Left lung (tissue), 14 donors: ENCODE measurements at places on chromosomes 5 and 9. TPM values are rescaled to one million over a fixed set of nuclear protein-coding genes. Genes with fewer than 3 reads are reported as not detected.

Gene HTR1A
- not detected for polyA plus RNA-seq

Gene RPP25L
- polyA plus RNA-seq: 22.4 TPM

- DNase-seq: peak; percentile 15
Measured at GRCh38 chr9:124254261-124254682, 3.5 kb upstream of the NEK6 start.

DNA sequence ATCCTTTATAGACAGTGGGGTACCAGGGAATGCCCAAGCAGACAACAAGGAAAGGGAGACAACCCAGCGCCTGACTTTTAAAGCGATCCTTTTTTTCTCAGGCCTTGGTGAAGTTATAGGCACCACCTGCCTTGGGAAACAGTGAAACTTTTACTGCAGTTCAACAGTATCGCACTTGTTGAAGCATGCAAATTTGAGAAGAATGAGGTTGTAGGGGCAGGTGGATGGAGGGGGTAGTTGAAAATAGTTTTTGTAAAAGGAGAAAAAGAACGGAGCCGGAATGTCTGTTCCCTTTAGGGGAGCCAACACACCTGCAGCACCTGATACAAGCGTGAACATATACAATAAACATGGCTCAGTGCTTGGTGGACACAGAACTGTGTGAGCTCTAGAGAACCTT lies 190.2 kb upstream of the NR3C1 start:
- DNase-seq: no peak

- DNase-seq: no peak
Measured at GRCh38 chr9:115401756-115402327, 283.9 kb upstream of the TNC start.

- no peak for DNase-seq
Measured at GRCh38 chr9:82021198-82021597, 32.6 kb downstream of the SPATA31D1 start.
